Activated CD4-positive, alpha-beta T cell treated with anti-CD3 and anti-CD28 coated beads, Interleukin-2, amount 10 ng/mL, durations not matched to agents 7 days and 5 days (primary cell): ENCODE measurements at places on chromosomes 3 and 15. TPM values are rescaled to one million over a fixed set of nuclear protein-coding genes. Genes with fewer than 3 reads are reported as not detected.

Gene GOLGA8H
- total RNA-seq, result not detected

Gene GNAT1
- total RNA-seq, result not detected

Gene PDCD7
- total RNA-seq, result 26.5 TPM

Gene PPARG
- total RNA-seq, result 0.52 TPM

Gene EEF1AKMT4
- total RNA-seq, result 4.2 TPM

Gene SLC6A1
- not detected for total RNA-seq

Gene RBMS3
- 0.25 TPM for total RNA-seq

Gene MYZAP
- total RNA-seq, result not detected

Gene SLC27A2
- 9.9 TPM for total RNA-seq

- no peak for DNase-seq
Measured at GRCh38 chr3:153970047-153970446, 151.1 kb upstream of the ARHGEF26 start.

- no peak for DNase-seq
Measured at GRCh38 chr15:37015035-37015434, 85.3 kb downstream of the MEIS2 start.

DNA sequence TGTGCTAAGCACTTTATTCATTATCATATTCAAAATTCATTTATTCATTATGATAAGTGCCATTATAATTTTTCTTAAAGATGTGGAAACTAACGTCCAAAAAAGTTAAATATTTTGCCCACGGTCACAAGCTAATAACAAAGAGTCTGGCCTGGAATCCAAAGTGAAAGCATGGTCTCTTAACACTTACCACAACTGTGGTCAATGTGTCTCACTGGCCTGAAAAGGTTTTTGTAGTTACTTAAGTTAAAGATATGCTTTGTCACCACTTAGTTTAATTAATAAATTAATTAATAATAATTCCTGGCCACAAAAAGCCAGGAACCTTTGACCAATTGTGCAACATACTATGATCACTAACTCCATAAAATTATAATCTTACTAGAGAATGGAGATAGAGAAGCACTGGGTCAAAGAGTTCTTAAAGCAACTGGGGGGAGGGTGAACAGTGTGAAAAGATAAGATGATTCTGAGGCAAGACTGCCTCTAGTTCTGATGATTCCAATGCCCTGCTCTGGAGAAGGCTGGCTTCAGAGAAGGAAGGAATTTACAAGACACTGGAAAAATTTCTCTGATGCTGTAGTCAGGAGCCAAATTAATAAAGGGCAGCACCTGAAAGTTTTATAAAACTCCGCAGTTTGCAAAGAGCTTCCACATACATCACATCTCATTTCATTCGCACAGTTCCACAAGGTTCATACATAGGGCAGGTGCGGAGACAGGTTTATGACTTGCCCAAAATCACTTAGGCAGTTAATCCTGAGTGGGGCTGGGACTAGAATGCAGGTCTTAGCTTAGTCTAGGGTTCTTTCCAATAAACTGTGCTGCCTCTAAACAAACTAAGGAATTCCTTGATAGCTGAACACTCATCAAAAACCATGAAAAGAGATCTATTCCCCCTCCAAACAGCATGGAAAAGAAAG lies 32.5 kb downstream of the NPTN start:
- DNase-seq, result no peak

DNA sequence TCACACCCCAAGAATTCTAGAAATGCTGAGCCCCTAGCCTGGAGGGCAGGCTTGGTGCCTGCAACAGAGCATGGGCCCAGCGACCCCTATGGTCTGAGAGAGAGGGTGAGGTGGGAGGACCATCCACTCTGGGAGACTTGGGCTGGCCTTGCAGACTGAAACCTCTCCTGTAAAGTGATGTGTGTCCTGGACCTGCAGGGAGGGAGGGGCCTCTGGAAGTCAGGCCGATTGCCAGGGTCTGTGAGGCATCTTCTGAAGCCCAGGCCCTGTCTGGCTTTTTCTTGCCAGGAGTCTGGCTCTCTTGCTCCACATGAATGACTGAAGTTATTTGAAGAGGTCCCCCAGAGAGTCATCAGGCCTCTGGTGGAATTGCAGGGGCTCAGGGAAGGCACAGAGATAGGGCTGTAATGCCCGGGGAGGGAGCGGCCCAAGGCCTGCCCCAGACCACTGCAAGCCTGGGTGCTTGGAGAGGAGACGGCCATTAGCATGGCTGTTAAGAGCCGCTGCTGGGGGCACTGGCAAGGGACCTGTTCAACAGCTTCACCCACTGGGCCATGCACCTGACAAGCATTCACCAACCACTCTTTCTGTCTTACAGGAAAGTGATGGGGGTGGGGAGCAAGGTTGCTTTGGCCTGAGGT lies 56.0 kb upstream of the CHRNA7 start:
- no peak for DNase-seq

GRCh38 chr15:90916461-90916860 lies 13.4 kb downstream of the MAN2A2 start:
- no peak for DNase-seq

DNA sequence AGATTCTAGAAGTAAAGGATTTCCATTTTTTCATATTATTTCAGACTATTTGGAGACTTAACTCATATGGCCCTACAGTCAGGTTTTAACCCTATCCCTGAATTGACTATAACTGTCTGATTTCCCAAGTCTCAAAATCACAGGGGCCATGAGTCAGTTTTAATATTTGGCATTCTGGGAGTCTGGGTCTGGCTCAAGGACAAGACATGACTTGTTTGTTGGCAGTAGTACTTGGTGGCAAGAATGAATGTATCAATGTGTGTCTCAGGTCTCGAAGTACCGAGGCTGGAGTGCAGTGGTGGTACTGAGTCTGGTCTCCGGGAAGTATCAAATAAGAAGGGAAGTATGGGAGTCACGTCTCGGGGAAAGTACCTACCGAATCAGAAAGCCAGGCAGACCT lies 10.8 kb downstream of the UMPS start:
- no peak for DNase-seq

DNA sequence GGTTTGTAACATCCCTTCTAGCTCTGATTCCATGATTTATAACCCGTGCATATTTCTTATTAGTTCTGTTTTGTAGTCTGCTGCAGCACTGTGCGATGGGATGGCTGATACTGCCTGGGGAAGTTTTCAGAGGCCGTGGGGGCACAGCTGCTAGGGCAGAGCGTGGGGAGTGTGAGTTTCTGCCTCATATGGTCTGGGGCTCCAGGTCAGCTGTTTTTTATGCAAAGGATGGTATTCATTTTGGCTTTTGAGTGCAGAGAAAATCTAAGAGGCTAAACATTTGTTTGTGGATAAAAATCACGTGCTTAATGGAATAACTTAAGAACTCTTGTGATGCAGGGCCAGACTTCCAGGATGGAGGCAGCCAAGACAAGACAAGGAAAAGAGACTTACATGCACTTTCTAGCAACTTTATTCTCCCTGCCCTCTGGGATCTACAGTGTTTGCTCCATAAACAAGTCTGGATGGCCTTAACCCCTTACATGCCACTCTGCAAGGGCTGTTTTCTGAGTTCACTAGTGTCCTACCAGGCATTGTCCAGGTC lies 45.5 kb upstream of the CFAP161 start:
- DNase-seq, result no peak

GRCh38 chr15:40320931-40321371 lies 2.5 kb upstream of the INAFM2 start:
- DNase-seq, result peak; percentile 73

GRCh38 chr15:78432664-78433063 lies 5.4 kb upstream of the IREB2 start:
- no peak for DNase-seq

- no peak for DNase-seq
Measured at GRCh38 chr15:62821384-62822131, 221.0 kb upstream of the TPM1 start.

- no peak for DNase-seq
Measured at GRCh38 chr3:148615382-148615781, 82.3 kb upstream of the AGTR1 start.

GRCh38 chr15:27514526-27514925 lies 543.5 kb downstream of the GABRG3 start:
- DNase-seq, result no peak

GRCh38 chr3:62013951-62014350 lies 359.4 kb downstream of the FEZF2 start:
- no peak for DNase-seq

DNA sequence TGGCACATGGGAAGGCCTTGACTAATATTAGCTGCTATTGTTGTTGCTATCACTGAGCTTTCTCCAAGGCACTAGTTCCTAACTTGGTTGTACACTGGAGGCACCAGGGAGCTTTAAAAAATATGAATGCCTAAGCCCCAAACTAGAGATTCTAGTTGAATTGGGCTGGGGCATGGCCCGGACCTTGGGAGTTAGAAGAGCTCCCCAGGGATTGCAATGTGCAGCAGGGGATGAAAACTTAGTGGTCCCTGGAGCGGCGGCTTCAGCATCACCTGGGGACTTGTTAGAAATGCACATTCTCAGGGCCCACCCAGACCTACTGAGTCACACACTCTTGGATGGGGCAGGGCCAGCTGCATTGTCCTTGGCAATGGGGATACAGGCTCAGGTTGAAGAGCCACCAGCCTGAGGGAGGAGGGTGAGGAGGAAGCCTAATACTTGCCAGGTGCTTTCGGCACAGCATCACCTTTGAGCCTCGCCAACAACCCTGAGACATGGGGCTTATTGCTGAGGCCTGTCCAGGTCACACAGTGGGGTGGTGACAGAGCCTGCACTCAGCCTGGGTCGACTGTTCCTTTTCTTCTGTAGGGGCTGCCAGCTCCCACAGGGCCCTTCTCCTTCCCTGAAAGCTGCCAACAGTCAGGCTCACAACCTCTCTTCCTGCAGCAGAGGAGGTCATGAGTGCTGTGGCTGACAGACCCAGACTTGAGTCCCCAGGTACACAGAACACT lies 84.5 kb downstream of the ATP2B2 start:
- no peak for DNase-seq

- no peak for DNase-seq
Measured at GRCh38 chr3:143571548-143571947, 276.7 kb downstream of the SLC9A9 start.

- DNase-seq, result no peak
Measured at GRCh38 chr15:34721802-34722438, 32.9 kb downstream of the GJD2 start.
